Stimulated activated CD4-positive, alpha-beta T cell treated with anti-CD3 and anti-CD28 coated beads, Interleukin-15, amount 100 ng/mL, for 1 hour (primary cell): ENCODE measurements at places on chromosomes 3 and 15.

DNA sequence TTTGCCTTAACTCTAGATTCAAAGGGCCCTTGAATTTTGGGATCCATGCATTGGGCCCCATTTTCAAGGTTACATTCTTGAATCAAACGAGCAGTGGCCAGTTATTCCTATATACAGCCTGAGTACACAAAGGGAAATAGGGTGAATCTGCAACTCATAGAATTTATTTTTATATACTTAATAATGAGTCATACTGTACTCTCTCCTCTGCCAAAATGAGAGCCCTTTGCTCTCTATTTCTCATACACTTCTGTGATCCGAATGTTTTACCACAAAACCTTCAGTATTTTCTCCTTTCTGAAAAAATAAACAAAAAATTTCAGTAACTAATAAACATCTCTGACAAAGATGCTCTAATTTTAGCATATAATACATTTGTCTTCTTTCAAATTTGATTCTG is 116.7 kb downstream of the SERPINI1 start:
- DNase-seq = no peak

DNA sequence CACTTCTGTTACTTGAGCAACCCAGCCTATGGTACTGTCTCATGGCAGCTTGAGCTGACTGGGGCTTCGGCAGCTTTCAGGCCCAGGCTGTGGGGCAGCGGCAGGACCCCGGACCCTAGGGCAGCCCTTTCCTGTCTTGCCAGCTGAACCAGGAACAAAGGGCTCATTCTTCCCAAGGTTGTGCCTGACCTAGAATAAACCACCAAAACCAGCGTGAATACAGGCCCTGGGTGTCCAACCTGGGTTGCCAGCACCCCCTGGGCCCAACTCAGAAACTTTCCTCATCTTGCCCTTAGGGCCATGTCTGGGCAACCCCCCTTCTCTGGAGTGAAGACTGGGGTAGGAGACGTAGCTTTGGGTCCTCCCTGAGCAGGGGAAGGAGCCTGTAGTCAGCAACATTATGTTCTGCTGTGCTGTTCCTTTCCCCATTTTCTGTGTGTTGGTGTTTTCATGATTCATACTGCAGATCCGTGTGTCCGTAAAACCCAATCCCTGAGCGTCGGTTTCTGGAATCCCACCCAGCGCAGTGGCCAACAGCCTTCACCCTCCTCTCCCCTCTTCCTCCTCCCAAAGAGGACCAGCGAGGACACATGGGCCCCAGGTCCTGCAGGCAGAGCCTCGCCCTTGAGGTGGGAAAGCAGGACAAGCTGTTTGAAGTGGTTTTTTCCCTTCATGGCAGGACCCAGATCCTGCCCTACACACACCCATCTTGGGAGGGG is 33.5 kb downstream of the TKT start:
- no peak for DNase-seq

- no peak for DNase-seq
These were observed 4.1 kb downstream of the FLNB start for GRCh38 chr3:58012302-58012701.

GRCh38 chr15:101004500-101004899 is 85.3 kb downstream of the LRRK1 start:
- no peak for DNase-seq

GRCh38 chr3:48565186-48565585 is 1.6 kb upstream of the UCN2 start:
- no peak for DNase-seq

DNA sequence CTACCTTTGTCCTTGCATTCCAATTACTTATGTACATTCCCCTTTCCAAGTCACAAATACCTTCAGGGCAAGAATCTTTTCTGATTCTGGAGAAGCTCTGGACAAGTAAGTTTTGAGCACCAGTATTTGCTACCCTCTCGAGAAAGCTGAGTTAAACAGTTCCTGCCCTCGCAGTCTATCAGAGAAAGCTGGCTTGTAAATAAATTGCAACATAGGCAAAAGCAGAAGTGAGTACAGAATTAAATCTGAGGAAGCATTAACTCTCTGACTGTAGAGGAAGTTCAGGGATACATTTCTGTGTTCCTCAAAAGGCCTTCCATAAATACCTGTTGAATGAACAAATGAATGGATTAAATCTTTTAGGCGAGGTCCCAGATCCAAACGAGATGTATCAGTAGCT is 1.2 kb downstream of the OSBPL11 start:
- no peak for DNase-seq
